ENCODE measurements at places on chromosomes 3 and 15. TPM values are rescaled to one million over a fixed set of nuclear protein-coding genes. Genes with fewer than 3 reads are reported as not detected.

Gene MYO5C
- total RNA-seq: 38.1 TPM

Gene DISP2
- total RNA-seq: 5.2 TPM

Gene PLA2G4D
- not detected for total RNA-seq

Gene CHDH
- 118 TPM for total RNA-seq

Data from Peyer's patch (tissue), 4 donors.